ENCODE measurements at places on chromosomes 1 and 21.

DNA sequence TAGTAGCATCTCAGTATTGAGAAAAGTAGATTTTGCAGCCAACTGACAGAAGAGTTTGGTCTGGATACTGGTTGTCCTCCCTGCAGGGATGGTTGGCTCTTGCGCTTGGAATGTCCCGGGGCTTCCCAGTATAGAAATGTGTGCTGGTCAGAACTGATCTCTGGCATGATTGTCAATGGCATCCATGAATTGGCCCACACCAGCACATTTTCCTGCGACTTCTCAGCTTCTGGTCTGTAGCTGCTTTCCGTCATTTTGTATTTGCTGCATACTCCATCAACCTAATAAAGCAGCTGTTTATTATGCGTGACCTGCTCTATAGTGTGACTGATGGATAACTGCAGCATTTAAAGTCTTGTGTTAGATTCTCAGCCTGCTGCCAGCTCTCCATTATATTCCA is 203.7 kb downstream of the S1PR1 start:
- no peak for DNase-seq

DNA sequence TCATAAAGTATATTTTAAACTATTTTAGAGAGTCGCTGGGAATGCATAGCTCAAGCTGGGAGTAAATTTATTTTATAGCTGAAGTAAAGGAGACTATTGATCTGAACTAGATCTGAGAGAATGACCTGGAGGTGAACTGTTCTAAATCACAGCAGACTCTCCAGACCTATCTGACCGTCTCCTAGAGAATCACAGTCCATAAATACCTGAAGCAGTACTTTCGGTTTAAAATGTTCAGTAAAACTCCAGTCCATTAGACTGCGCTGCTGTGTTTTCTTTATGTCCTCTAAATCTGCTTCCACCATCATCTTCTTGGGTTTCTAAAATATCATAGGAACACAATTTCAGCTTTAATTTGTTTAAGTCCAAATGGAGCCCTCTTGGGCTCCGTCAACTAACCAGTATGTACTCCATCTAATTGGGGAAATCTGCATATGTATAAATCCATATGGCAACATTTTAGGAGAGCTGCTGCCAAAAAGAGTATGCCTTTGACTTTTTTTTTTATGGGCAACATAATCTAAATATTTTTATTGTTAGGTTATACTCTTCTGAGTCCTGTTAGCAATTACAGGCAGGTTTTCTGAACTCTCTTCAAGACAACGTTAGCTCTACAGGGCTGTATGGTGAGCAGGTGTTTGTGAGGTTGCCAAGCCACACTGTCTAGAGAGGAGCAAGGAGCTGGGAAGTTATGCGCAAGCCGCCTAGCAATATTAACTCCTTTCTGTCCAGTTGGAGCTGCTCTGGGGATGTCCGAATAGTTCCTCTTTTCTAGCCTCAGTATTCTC is 111.2 kb downstream of the SPAG17 start:
- no peak for DNase-seq

DNA sequence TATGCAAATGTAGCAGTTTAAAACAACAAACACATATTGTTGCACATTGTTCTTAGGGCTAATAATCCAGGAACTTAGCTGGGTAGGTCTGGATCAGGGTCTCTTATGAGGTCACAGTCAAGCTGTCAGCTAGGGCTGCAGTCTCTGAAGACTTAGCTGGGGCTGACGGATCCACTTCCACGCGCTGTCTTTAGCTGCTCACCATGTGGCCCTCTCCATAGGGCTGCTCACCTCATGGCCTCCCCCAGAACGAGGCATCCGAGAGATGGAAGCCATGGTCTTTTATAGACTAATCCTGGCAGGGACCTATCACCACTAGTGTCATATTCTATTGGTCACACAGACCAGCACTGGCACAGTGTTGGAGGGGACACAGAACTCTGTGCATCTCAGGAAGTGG is 8.7 kb upstream of the OXCT2 start:
- DNase-seq, result no peak

- DNase-seq, result no peak
Observed at GRCh38 chr1:230463760-230464159, 37.6 kb upstream of the PGBD5 start.

- no peak for DNase-seq
Observed at GRCh38 chr21:32975811-32976431, 49.8 kb upstream of the OLIG2 start.

DNA sequence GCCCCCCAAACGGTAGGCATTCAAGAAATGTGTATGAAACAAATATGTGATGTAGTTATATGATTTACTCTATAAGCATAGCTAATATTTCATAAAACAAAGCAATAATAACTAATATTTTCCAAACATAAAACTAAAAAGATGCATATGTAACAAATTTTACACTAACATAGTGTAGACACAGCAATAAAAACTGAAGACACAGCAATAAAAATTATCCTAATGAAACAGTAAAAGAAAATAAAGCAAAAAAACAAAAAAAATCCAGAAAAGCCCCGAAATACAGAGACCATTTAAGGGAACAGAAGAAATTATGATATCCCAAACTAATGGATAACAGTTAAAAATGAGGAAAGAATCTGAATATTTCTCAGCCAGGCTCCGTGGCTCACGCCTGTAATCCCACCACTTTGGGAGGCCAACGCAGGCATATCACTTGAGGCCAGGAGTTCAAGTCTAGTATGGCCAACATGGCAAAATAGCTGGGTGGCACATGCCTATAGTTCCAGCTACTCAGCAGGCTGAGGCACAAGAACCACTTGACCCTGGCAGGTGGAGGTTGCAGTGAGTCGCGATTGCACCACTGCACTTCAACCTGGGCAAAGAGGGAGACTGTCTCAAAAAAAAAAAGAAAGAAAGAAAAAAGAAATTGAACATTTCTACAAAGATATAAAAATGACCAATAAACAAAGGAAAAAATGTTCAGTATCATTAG is 38.2 kb upstream of the PSMG1 start:
- no peak for DNase-seq

GRCh38 chr1:84998642-84999280 is 1.8 kb upstream of the MCOLN2 start:
- no peak for DNase-seq

DNA sequence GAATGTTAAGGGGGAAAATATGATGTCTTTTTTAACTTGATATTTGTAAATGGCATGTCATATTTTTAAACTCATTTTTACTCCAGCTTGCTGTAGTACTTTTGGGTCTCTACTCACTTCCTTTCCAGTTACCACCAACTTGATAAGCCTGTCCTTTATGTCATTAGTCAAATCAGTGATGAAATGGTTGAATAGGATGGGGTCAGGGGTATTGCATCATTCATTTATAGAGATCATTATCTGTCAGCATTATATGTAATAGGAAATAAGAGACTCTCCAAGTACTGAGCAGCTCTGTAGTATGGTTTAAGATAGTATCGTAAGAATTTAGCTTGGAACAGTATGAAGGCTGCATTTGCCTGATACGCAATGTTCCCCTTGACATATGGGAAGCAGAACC is 227.3 kb downstream of the BRINP3 start:
- DNase-seq, result no peak

DNA sequence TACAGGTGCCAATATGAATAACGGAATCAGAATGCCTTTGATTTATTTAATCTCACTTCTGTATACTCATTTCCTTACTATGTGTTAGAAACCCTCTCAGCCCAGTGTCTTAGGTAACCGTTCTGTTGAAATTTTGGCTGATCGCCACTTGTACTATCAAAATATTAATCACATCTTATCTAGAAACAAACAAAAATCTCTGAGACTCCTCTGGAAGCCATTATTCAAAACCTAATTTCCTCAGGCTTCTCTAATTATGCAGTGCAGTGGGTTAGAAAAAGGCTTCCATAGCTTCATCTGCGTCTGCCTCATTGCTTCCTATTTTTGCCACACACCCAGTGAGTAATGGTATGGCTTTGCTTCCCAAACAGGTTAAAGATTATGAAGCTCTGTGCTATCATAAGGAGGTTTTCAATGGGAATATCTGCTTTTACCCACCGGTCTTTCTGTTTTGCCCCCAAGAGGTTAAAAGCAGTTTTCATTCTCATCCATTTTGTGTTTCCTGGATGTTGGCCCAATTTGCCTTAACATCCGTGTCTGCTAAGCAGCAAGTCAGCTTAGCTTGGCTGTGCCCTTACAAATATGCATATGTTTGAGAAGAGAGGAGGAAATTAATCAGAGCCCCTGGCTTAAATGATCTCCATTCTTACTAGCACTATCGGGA is 129.6 kb downstream of the RYR2 start:
- DNase-seq, result no peak

GRCh38 chr1:46735708-46736324 is 16.9 kb upstream of the EFCAB14 start:
- no peak for DNase-seq

- no peak for DNase-seq
Observed at GRCh38 chr1:45490121-45490625, 790 bp downstream of the TESK2 start.

DNA sequence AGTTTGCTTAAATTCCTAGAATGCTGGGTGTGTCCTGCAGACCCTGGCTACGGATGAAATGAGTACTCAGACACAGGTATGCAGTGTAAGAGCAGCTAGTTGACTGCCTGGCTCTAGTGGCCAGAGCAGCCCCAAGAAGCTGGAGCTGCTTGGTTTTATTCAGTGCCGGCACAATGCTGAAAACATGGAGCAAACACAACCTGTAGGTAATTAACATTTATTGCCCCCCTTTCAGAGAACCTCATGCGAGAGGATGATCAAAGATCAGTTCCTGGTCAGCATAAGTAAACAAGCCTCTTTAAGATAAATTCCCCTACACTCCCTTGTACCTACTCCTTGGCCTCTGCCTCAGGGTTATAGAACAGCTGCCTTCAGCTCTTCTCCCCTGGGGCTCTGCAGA is 43.2 kb downstream of the MRPS6 start:
- no peak for DNase-seq

GRCh38 chr1:110519125-110519810 is at the start of gene KCNA10:
TSS of gene KCNA10 (minus strand) at chr1:110519175. CDS start at chr1:110518787, 388 bp downstream.
- no peak for DNase-seq

DNA sequence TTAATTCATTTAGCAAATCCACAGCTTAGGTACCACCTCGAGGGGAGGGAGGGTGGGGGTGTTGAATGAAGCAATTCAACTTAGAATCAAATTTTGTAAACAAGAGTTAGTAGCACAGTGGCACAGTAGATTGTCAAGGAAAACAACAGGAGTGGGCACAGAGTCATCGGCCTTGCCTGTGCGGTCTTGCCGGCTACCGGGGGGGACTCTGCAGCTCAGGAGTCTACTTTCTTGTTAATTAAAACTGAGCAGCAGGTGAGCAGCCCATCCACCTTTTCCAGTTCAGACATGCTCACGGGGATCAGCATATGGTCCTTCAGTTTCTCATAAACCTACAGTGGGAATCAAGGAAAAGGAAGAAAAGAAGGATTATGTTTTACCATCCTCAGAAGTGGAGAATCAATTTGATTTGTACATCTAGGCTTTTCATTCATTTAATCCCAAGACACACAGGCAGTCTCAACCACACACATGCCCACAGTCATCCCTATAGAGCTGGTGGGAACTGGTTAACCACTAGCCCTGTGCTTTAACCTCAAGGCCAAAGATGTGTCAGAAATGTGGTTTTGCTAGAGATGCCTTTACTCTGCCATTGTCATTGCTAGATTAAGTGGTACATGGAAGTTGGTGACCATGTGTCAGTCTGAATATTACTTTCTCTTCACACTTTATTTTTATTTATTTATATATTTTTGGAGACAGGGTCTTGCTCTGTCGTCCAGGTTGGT is 45.0 kb upstream of the BCL10 start:
- DNase-seq, result peak; percentile 39

DNA sequence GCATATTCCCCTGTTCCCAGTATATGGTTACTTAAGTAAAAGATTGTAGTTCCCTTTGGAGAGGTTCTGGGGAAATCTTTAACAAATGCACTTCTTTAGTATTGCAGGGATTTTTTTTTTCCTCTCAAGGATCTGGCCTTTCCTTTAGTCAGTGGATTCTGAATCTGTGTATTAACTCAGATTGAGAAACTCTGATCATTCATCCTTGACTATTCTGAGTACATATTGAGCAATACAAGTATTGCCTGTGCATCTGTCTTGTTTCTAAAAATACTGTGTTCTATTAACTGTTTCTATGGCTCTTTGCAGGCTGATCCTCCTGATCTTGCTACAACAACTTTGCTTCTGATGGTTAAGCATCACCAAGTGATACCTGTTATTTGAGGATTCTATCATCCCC is 67.8 kb upstream of the FGGY start:
- no peak for DNase-seq

- no peak for DNase-seq
Observed at GRCh38 chr1:19262744-19263143, 11.1 kb downstream of the MRTO4 start.

- DNase-seq, result no peak
Observed at GRCh38 chr1:39795651-39796050, 7.0 kb upstream of the BMP8B start.

- DNase-seq, result no peak
Observed at GRCh38 chr1:174942547-174943255, 57.0 kb upstream of the CACYBP start.

GRCh38 chr1:178277793-178278530 is 184.1 kb downstream of the RASAL2 start:
- DNase-seq, result no peak

GRCh38 chr1:101236516-101237228 is at the start of gene S1PR1:
TSS of gene S1PR1 (plus strand) at chr1:101237019. CDS start at chr1:101238985, 1,966 bp downstream.
- peak; percentile 66 for DNase-seq

- no peak for DNase-seq
Observed at GRCh38 chr1:93905734-93906133, 3.5 kb downstream of the GCLM start.

DNA sequence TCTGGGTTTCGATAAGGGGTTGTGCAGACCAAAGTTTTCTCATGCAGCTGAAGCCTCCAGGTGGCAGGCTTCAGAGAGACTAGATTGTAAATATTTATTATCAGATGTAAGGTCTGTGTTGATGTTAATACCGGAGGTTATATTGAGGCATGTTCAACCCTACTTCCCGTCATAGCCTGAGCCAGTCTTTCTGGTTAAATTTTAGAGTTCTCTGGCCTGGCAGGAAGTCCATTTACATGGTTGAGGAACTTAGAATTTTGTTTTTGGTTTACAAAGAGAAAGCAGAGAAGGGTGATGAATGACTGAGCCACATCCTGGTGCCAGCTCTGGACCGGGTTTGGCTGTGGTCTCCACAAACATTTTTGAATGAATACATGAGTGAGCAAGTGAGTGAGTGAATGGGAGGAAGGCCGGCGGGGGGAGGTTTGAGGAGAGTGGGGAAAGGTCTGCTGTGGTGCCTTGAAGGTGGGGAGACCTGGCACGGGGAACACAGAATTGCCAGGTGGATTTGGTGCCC is 218.5 kb downstream of the DISC1 start:
- DNase-seq, result no peak

DNA sequence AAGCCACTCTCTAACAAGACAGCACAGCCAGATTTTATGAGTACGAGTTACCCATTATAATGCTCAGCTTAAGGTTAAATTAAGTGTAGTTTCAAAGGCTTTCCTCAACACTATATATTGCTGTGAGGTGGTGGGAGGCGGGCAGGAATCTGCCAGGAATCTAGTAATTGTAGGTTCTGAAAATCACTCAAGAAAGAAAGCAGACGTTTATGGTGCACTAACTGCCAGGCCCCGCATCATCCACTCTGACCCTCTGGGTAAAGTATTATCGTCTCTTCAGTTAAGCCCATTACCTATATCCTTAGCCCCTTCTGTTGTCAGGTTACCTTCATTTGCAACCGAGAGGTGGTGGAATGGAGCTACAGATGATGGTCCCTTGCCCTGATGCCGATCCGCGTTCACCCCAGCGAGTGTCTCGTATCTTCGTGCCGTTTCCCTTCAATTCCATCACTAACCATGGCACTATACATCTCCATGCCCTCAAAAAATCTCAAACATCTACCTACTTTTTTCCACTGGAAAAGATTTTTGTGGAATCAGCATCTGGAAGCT is 12.4 kb downstream of the HMGN1 start:
- no peak for DNase-seq

All from stimulated activated CD4-positive, alpha-beta T cell treated with anti-CD3 and anti-CD28 coated beads, Interleukin-2, amount 100 ng/mL, for 48 hours (primary cell).